ENCODE measurements at places on chromosomes 16 and 17.

GRCh38 chr16:67963292-67963661 is 5.2 kb downstream of the SLC12A4 start:
- DNase-seq: no peak

- no peak for DNase-seq
Observed at GRCh38 chr16:17451843-17452242, 18.9 kb downstream of the XYLT1 start.

DNA sequence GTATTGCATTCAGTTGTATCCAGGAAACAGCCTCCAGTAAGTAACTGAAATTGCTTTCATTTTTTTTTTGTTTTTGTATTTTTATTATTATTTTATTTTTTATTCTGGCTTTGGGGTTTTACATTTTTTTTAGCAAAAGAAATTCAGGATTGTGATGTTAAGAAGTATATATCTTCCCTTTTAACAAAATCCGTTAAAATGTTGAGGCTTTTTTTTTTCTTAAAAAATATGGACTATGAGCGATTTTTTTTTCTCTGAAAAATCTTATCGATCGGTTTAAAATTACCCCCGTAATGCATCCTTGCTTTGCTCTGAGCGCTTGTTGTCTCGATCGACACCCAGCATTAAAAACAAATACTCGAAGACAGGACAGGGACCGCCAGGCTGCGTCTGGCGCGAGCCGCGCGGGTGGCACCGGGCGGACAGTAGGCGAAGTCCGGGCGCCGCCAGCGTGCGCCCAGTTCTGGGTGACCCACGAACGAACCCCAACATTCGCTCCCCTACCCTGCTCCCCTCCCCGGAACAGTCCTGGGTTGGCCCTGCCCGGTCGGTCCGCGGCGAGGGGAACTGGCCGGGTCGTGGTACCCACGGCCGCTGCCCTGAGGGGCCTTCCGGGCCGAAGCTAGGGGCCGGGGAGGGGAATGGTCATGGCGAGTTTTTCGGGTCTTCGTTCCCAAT is 482 bp downstream of the BAHCC1 start:
- no peak for DNase-seq

DNA sequence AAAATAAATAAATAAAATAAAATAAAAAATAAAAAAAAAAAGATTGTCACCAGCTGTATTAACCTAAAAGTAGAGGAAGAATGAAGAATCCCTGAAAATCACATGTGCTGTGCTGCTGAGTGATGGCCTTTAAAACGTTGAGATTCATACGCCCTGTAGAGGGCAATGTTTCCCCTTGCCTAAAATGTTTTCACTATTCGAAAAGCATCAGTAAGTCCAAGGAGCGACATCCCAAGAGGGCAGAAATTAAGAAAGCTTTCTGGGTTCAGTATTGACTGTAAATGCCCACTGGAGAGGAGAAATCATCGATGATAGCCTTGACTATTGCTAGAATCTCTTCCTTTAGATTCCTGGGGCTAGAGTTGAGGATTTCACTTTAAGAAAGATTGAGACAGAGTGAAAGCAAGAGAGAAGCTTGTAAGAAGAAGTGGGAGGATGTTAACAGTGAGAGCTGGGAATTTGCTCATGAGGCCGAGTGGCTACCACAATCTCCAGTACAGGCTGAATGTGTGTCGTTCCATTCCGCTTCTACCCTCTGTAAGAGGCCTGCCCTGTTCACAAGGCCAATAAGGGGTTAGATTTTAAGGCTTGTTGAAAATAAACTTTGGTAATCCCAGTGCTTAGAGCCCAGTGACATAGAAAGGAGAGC is 170.8 kb upstream of the FAM20A start:
- peak; percentile 39 for DNase-seq

GRCh38 chr17:693791-694638 is 20.6 kb downstream of the VPS53 start:
- DNase-seq: no peak

GRCh38 chr16:12166271-12166670 is 189.7 kb downstream of the SNX29 start:
- DNase-seq: no peak

All from GM20000 (cell line).